ENCODE measurements at places on chromosomes 6 and 20.
A peak's percentile ranks its signal among the peaks of the same experiment; 100 is the strongest.

DNA sequence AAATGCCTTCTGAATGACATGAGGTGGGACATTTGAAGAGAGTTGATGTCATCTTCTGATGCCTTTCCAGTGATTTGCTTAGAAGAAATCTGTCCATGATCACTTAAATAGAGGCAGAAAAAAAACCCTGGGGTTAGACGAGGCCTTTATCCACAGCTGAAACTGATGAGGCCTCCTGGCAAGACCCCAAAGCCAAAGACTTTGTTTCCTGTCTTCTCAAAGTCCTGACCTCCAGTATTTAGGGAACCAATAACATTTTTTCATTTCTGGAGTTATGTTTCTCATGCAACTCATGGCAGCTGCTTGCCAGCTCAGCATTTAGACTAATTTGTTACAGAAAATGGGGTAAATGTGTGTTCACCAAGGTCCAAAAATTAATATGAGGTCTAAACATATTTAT, 248.0 kb upstream of the PRDM1 start:
- no peak for DNase-seq

GRCh38 chr6:145012039-145012662, 723.2 kb downstream of the EPM2A start:
- DNase-seq = no peak

- no peak for DNase-seq
These were observed 238.7 kb downstream of the BMP7 start for GRCh38 chr20:57027777-57028176.

DNA sequence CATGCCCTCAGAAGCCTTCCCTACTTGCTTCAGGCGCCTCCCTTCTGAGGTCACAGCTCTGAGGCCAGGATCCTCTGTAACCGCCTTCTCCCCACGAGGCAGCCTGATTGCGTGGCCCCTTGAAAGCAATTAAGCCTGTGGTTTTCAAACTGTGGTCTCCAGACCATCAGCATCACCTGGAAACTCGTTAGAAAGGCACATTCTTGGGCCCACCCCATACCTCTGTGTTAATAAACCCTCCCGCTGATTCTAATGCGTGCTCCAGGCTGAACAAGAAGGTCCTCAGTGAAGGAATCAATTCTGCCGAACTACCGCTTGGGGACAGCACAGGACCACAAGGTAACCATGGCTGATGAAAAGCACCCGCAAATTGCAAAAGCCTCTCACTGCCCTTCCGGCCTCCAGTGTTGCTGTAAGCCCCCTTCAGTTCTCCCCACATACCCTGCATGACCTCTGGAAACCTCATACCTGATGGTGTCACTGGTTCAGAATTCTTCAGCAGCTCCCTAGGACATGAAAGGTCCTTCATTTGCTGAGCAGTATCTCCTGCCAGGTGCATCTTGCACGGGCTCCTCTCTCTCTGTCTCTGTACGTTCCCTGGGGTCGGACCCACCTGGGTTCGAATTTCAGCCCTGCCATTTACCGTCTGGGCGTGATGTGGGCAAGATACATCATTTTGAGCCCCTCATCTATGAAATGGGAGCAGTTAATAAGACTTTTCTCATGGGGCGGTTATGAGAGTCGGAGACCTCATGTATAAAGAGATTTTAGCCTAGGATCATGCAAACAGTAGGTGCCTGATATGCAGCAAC, 93.3 kb upstream of the RNF24 start:
- peak; percentile 81 for DNase-seq

DNA sequence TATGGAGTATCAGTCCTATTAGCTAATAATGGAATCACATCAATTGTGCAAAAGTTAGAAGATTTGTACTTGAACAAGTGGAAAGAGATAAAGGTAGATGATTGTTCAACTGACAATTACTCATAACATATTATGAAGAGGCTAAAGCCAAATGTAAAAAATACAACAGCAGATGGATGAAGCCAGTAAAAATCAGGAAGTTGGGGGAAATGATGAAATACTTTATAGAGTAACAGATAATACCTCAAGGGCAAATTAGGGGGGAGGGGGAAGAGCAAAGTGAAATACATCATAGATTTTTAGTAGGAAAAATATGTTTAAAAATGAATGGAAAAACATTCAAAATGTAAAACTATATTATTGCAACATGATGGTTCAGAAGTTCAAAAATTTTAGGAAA, 114.0 kb downstream of the PDSS2 start:
- DNase-seq = peak; percentile 91

DNA sequence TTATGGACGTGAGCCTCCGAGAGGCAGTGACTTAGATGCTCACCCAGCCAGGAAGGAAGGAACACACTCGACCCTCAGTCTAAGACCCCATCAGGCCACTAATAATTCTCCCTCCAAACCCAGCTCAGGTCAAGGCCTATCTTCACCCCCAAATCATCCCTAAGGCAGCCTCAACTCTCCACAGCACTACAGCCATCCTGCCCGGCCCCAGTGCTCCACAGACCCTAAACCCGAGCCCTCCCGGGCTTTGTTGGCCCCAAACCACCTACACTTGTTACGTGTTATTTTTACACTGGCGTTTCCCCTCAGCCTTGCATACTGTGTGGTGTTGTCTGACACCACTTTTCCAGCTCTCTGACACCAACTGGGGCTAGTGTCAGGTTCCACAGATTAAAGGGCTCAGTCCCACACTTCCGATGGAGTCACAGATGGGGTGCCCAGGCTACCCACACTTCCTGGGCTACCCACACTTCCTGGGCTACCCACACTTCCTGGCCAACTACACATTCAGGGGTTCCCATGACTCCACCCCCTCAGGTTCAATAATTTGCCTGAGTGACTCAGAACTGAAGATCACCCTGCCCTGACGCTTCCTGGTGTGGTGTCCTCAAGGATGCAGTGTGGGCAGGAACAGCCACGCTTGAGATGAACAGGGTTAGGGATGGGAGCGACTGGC, 25.3 kb downstream of the RBCK1 start:
- no peak for DNase-seq

DNA sequence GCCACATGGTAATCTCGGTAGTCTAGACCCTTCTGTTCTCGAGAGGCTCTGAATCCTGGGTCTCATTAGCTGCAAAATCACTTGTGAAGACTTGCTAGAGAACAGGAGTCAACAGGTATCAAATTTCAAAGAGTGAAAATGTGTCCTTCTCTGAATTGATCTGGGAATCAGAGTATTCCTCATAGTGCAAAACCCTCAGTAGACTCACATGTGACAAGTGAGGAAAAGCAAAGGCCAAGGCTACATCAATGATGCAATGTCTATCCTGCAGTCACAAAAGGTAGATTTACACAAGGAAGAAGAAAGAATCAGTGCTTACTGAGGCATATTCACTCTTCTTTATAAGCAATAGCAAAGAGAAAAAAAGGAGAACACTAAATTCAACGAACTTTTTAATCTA, 1220.0 kb upstream of the GJE1 start:
- DNase-seq = no peak

GRCh38 chr6:10460096-10460495, 45.2 kb upstream of the TFAP2A start:
- no peak for DNase-seq

GRCh38 chr6:136290410-136291010, 864 bp upstream of the BCLAF1 start:
- peak; percentile 52 for DNase-seq

- DNase-seq = no peak
These were observed 216.2 kb downstream of the EYA2 start for GRCh38 chr20:47110819-47111218.

DNA sequence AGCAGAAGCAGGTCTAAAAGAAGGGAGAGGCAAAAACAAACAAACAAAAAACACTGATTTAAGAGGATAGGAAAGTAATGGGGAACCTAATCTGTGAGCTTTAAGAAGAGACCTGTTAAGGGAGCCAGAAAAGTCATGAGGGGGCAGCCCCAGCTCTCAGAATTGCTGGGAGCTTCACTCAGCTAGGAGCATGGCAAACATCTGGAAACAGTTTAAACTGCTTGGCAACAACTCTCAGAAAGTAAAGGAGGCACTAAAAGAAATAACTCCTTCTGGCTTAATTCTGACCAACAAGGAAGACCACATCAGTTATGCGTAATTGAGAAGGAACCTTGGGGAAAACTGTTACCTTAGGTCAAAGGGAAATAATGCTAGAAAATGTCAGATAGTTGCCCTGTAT, 121.4 kb downstream of the LAMP5 start:
- no peak for DNase-seq

- no peak for DNase-seq
These were observed 84.1 kb upstream of the PRDM1 start for GRCh38 chr6:106002005-106002404.

DNA sequence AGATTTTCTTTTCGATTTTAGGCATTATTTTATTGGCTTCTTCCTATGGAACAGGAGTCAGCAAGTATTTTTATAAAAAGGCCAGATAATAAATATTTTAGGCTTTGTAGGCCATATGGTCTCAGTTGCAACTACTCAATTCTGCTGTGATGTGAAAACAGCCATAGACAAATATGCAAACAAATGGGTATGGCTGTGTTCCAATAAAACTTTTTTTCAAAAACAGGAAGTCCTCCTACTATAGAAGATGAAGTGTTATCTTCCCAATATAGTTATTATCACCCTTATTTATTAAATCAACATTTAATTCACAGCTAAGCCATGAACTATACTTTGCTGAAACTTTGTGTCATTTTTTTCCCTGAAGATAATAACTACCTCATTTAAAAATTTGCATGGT, 57.2 kb downstream of the CHD6 start:
- no peak for DNase-seq

- no peak for DNase-seq
These were observed 28.8 kb upstream of the EYA2 start for GRCh38 chr20:46865824-46866223.

DNA sequence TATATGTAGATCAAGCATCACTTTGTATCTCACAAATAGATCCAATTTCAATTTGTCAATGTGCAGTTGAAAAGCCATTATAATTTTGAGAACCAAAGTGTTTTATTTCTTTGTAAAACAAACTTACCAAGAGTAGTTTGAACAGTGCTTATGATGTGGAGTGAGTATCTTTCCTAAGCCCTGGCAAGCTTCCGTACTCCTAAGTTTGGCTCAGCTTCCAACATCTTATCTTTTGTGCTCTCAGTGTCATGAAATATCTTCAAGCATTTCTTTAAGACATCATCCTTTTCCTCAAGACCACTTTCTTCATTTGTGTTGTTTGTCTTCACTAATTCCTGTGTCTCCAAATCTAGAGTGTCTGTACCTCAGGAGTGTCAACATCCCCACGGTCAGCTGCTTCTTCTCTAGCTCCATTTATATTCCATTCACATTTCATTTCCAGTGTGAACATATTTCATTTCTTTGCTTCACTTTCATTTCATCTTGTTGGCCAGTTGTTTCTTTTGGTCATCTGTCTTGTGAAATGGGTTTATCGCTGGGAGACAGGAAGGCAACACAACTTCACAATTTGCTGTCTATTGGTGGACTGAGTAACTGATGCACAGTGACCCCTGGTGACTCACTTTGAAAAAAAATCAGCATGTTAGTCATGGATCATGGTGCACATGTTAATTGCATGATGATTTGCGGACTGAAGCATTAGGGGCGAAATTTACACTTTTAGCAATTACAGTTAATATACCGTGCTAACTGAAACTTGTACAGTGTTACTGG, 36.9 kb downstream of the SLC24A3 start:
- DNase-seq = no peak

DNA sequence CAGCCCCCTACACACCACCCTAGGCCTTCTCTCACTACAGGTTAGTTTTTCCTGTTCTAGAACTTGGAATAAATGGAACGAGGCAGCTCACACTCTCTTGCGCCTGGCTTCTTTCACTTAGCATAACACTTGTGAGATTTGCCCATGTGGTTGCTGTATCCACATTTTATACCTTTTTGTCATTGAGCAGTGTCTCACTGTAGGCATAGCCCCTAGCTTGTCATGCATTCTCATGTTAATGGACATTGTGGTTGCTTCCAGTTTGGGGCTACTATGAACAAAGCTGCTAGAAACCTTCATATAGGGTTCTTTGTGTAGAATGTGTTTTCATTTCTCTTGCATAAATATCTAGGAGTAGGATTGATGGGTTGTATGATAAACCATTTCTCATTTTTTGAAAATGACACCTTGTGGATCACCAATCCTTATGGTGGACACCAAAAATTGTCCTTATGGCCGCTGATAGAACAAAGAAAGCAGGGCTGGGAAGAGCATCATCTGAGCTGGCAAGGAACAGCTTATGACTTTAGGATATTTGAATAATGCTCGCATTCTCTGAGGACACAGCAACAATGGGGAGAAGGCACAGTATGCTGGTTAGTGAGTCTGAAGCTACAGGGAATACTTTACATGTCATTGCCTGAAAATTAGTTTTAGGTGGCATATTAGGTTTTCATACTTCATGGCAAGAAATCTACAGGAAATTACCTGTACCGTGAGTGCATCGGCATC, 9.8 kb upstream of the SLC22A23 start:
- no peak for DNase-seq

GRCh38 chr6:137175868-137176245, 2.4 kb upstream of the IL22RA2 start:
- DNase-seq = no peak

DNA sequence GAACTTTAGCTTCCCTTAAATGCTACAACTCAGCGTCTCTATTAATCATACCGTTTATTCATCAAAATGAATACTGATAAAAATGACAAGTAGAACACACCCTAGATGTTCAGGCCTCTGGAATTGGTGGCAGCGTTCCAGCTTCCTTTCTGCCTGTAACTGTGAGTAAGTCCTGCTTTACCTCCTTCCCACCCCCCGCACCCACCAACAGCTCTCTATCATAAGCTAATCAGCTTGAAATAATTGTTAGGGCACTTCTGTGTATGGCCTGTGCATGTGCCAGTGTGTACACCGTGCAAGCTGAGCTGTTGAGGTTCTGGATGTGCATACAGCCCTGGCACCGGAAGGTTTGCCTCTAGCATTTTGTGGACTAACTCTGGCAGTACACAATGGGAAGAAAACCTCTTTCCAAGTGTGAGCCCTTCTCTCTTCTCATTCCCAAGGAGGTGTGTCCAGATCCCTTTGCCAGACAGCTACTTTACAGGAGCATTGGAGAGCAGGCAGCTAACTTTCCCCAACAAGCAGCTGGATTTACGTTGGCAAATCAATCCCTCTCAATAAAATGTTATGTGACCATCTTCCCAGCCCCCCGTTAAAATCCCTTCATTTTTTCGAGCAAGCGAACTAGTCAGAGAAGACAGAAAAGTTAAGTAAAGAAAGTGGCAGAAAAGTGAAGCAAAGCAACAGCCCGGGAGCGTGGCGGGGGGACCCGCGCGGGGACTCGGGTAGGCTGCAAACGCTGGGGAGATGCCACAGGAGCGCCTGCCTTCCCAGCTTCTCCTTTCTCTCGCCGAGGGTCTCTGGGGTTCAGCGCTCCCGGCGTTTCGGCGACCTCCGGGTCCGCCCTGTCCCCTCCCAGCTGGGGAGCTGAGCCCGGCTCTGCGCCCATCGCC, 803 bp upstream of the ADGRG6 start:
- DNase-seq = no peak
